Activated CD4-positive, alpha-beta T cell treated with anti-CD3 and anti-CD28 coated beads for 36 hours (primary cell): ENCODE measurements at places on chromosomes 7 and 10.

DNA sequence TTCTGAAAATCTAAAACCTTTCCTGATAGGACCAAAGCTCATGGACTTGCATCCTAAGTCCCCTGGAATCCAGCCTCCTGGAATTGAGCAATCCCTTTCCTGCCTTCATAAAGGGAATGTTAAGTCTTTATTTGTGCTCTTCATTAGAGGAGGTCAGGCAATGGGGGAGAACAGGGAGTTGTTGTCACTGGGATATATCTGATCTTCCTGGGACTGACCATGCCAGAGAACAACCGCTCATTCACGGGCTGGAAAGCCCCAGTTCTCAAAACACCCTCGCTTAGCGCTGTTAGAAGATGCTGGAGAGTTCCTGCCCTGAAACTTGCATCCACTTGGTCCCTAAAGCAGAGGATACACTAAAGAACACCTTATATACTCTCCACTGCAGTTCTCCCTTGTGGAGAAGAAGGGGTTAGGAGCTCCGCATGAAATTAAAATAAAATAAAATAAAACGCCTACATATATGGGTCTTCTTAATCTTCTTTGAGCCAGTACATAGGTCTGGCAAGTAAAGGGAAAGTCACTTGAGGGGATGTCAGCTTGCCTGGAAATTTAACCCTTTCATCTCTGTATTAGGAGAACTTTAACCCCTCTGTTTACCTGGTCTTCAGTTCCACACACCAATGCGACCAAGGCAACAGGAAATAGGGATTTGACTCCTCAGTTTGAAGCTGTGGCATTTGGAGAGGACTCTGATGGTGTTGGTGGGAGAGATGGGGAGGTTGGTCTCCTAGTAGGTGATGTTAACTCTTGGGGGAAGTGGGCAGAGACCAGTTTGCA lies 1.2 kb downstream of the SORCS1 start:
- no peak for DNase-seq

- peak; percentile 93 for DNase-seq
Measured at GRCh38 chr10:118840071-118840775, 85.5 kb upstream of the CACUL1 start.

- DNase-seq: no peak
Measured at GRCh38 chr7:30027740-30028215, 434 bp upstream of the PLEKHA8 start.

DNA sequence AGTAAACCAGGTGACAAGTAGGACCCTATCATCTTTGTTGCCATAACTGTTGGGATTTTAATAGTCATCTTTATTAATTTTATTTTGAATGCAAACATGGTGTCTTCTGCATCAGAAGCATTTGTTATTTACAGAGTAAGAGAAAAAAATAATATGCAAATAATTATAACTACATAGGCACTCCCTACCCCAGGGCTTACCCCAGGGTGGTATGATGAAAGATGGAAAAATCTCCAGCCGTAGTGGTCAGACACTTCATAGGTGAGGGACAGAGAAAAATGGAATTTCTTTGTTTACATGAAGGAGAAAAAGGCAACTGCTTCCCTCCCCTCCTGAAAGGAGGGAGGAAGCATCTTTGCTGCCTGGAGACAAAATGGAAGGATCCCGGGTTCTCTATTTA lies 29.7 kb downstream of the STOX1 start:
- no peak for DNase-seq

DNA sequence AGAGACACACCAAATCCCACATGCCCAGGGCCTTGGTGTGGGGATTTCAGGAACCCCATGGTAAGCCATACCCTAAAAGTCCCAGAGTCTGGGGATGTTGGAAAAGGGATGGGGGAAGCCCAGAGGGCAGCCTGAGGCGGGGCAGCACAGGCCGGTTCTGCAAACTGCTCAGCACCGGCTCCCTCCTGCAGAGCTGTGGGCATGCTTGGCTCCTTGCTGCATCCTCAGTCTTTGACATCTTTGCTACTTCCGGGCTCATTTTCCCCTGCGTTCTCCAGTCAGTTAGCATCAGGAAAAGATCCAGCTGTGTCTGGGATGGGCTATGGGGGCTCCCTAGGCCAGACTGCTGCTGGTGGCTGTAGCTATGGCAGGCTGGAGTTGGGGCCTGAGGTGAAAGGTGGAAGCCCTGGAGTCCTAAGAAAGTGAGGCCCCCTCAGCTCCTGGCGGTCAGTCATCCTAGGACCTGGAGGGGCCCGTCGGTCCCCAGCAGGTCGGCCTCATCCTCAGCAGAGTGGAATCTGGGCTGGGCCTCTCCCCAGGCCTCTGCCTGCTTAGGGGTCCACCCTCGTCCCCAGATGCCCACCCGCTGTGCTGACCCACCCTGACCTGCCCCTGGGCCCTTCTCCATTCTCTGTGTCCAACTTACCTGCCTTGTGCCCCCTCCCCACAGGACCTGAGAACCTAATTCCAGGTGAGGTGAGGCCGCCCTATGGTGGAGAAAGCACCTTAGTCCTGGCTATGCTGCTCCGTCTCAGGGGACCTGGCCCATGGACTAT lies 9.3 kb downstream of the TBATA start:
- no peak for DNase-seq

DNA sequence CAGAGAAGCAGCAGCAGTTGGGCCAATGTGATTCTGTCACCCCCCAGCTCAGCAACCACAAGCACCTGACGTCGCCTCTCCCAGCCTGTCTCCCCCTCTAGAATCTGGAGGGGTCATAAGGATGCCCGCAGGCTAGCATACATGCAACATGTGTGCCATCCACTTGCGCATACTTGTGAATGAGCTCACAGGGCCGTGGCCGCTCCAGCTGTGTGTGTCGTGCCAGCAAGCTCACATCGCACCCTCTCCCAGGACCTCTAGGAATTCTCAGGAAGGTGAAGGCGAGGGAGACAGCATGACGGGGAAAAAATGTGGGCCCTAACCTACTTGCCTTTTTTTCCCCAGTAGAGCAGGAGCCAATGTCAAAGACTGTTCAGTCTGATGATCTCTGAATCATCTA lies 80.3 kb downstream of the STRA8 start:
- no peak for DNase-seq

DNA sequence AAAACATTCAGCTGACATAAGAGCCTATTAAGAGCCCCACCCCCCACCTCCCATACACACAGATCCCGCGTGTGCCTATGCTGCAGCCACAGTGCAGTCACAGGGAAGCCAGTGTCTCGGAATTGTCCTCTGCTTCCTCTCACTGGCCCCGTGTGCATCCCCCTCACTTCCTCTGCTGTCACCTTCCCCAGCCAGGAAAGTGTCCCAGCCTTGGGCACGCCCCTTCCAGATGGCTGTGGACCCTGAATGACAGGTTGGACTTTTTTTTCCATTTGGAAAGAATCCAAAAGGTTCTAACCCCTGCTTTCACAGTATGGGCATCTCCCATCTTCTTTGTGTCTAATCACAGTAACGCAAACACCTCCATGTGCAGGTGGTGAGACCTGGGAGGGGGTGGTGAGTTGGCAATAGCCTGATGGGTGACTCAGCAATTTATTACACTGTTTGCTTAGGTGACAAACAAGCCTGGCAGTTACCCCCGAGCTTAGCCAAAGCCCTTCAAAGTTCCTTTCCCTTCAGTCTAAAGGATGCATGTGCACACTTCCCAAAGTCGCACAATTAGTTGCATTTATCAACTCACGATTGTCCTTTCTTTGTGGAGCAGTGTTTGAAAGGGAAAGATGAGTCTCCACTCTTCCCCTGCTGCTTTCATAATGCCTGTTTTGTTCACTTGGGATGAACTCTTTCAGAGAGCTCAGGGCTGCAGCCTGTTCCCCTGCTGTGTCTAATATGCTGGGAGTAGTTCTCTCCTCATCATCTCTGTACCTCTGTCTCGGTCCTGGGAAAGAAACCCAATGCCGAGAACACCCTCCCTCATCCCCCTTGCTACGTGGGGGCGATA lies 67.5 kb upstream of the EFCAB10 start:
- no peak for DNase-seq

DNA sequence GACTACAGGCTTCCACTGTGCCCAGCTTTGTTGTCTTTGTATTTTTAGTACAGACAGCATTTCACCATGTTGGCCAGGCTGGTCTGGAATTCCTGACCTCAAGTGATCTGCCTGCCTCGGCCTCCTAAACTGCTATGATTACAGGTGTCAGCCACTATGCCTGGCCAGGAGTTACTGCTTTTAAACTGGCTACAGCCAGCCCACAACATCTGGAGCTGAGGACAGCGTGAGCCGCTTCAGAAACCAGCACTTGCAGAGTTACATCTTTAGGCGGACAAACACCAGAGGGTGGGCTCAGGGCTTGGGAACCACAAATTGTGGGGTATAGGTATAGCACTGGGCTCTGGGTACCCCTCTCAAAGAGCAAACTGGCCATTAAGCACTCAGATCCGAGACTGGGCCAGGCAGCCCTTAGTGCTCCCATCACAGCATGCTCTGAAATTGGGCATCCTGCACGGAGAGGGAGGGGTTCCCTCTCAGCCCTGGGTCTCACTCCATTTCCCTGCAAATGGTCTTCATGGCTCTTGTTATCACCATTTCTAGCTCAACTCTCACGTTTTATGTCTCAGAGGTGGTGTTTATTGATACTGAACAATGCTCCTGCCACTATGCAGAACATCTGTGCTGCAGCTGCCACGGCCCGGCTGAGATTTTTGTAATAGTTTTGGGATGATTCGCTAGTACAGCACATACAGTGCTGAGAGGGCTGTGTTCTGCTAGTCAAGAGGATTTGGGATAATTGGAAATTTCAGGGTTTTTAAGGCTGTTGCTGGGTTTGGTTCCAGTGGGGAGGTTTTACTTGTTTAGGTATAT lies 146.4 kb upstream of the LYZL2 start:
- no peak for DNase-seq

- peak; percentile 38 for DNase-seq
Measured at GRCh38 chr10:85548034-85548433, 818.6 kb downstream of the GRID1 start.

GRCh38 chr10:59831658-59832503 lies 74.5 kb downstream of the CCDC6 start:
- no peak for DNase-seq

- no peak for DNase-seq
Measured at GRCh38 chr10:5611899-5612680, 54.3 kb downstream of the ASB13 start.

GRCh38 chr7:125490167-125490566 lies 560.5 kb upstream of the POT1 start:
- no peak for DNase-seq

GRCh38 chr7:43791665-43792064 lies 33.2 kb downstream of the BLVRA start:
- no peak for DNase-seq

GRCh38 chr7:36181668-36182067 lies 28.6 kb downstream of the EEPD1 start:
- no peak for DNase-seq
